ENCODE measurements at places on chromosomes 12 and 14.

DNA sequence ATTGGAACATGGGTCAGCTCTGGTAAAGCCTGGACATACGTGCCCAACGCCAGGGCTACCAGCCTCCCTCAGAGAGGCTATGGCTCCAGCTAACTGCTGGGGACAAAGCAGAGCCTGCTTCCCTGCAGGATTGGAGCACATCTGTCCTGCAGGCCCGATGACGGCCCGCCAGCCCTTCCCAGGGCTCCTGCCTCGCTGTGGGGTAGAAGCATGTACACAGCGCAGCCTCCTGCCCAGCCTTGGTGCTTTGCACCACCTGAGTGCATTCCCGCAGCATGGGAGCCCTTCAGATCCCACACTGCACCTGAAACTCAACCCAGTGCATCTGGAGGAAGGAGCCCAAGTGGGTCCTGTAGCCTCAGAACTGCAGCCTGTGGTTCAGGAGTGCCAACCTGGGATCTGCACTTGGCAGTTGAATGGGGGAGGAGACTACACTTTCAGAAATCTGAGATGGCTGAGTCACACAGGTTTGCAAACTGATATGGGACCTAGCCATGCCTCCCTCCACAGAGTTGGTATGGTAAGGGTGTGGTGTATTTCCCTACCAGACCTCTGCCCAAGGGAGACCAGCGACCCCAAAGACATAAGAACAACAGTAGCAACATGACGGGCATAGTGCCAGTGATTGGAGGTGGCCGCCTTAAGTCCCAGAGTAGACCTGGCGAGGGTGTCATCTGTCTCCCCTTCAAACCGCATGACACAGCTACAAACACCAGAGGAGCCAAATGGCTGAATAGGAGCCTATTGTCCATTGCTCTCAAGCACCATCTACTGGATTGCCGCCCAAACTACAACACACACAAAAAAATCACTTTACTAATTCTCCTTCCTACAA is 273.9 kb upstream of the MIS18BP1 start:
- no peak for DNase-seq

DNA sequence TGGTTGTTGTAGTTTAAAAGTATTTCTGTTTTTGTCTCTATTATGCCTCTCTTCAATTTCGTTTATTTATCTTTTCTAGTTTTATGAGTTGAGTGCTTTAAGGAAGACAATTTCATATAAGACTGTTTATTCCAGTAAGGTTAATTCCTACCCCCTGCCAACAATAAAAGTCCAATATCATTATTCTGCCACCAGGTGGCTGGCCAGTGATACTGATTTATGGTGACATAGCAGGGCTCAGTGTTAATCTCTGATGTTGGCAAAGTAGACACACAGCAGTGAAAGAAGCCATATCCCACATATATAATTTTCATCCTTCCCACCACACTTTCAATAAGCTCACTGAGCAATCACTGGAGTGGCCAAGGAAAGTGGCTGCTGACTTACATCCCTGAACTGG is 69.0 kb upstream of the BMP4 start:
- DNase-seq: no peak

GRCh38 chr12:99916555-99916954 is 68.2 kb downstream of the ANKS1B start:
- DNase-seq: no peak

GRCh38 chr12:7129872-7130691 is at the start of gene CLSTN3:
TSS of gene CLSTN3 (plus strand) at chr12:7130371. CDS start at chr12:7130649, 278 bp downstream.
- peak; percentile 63 for DNase-seq

GRCh38 chr12:74539765-74540526 is 2.3 kb downstream of the ATXN7L3B start:
- DNase-seq: no peak
